Caco-2 (cell line): ENCODE measurements at places on chromosomes 16 and 17.

- DNase-seq: no peak
Measured at GRCh38 chr17:31688701-31689100, 170.3 kb downstream of the COPRS start.

GRCh38 chr16:15899538-15900100, 11.2 kb upstream of the CEP20 start:
- peak; percentile 73 for DNase-seq

DNA sequence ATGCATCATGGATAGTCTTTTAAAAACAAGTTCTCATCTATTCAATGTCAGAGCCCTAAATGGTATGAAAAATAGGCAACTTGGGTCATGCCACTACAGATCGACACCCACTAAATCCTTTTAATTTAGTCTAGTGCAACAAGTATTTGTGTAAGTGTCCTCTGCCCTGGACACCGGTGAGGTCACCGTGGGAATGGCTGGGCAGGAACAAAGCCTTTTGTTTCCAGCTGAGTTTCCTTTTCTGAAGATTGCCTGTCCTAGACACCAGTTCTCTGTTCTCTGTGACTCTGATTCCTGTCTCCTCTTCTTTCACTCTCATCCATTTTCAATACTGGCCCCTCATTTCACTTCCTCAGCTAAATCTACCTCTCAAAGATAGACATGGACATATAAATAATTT, 446.5 kb downstream of the MAF start:
- no peak for DNase-seq

GRCh38 chr16:635573-636205, 416 bp downstream of the METTL26 start:
- DNase-seq: peak; percentile 28

DNA sequence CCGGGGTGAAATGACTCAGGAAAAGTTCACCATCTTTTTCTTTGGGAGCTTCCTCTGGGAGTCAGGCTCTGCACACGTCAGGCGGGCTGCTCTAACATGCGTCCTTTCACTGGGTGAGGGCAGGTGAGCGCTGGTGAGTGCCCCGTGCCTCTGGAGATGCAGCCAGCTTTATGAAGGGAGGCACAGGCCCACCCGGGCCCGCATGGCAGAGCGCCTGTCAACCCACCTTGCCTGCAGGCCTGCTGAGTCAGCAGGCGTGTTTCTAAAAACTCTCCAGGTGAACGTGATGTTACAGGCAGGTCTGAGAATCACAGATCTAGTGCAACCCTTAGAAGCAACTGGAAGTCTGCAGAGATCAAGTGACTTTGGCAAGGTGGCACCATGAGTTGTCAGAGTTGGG, 18.4 kb downstream of the MAP1LC3B start:
- no peak for DNase-seq

GRCh38 chr17:39625198-39625785, 1.5 kb upstream of the PPP1R1B start:
- no peak for DNase-seq

GRCh38 chr17:5699814-5700213, 115.5 kb upstream of the NLRP1 start:
- no peak for DNase-seq

DNA sequence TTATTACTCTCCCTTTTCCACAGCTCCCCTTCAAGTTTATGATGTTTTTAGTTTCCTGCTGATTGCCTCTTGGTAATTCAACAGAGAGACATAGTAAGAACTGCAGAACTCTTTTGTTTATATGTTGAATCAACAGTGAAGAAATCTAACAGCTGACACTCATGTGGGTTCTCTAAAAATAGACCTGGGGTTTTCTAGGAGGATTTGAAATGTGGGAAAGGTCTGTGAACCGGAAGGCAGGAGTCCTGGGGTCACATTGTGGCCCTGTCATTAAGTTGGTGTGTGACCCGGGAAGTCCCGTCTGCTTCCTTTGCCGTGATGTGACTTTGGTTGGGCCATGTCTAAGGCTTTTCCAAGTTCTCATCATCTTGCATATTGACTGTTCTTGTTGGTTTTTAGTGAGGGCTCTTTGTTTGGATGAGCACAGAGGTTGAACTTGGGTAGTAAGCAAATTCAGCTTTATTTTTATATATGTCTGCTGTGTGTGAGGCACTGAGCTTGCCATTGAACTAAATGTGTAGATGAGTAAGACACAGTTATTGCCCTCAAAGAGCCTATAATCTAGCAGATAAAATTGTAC, 48.5 kb upstream of the HS3ST3A1 start:
- DNase-seq: no peak

DNA sequence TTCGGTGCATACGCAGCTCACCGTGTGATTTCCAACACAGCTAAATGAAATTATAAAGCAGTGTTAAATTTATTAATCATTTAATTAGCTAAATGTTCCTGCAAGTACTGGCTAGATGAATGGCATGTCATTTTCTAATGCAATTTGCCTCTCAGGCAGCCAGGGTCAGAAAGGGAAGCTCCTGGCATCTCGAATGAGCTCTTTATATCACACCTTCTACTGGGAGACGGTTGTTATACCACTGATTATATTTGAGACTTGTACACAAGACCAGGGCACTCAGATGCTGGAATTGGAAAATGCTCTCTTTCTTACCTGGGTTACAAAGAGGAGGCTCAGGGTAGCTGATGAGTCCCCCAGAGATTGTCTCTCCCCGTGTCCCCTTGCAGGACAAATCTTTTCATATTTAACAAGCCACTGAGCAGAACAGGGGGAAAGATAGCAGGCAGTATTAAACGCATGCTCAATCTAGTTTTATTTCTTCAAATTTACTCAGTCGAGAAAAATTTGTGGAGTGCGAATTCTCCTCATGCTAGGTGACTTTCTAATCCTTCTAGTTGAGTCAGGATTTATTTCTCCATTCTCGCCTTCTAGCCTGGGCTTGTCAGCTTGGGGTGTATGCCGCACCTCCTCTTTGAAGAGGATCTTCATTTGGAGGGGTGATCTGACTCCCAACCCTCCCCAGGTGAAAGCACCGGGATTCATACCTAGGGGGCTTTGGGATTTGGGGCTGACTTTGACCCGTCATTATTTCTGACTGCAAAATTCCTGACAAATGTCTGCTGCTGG, 441.1 kb downstream of the MAF start:
- no peak for DNase-seq
